ENCODE measurements at places on chromosomes 13 and 19.

GRCh38 chr19:3149089-3149488, 13.3 kb downstream of the GNA15 start:
- no peak for DNase-seq

- no peak for DNase-seq
Observed at GRCh38 chr13:28140433-28141125, 2.2 kb downstream of the PAN3 start.

DNA sequence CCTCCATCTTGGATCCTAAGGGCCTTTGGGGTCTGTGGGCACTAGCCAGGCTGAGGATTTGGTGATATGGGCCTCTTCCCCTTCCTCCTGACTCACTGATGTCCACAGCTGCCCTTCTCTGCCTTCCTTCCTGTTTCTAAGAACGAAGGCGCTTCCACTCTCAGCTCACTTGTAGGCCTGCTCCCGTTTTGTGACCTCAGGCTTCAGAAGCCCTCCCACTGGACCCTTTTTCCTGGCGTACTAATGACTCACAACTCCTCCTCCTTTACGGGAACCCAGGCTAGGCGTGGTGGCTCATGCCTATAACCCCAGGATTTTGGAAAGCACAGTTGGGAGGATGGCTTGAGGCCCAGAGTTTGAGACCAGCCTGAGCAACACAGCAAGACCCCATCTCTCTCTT, 55.6 kb downstream of the TMED1 start:
- no peak for DNase-seq

DNA sequence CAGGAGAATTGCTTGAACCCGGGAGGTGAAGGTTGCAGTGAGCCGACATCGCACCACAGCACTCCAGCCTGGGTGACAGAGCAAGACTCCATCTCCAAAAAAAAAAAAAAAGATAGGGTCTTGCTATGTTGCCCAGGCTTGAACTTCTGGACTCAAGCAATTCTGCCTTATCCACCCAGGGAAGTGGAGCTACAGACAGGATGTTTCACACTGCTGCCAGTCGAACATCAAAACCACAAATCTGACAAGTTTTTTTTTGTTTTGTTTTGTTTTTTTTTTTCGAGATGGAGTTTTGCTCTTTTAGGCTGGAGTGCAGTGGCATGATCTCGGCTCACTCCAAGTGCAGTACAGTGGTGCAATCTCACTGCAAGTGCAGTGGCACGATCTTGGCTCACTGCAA, 10.8 kb downstream of the XPO4 start:
- DNase-seq = no peak

- no peak for DNase-seq
Observed at GRCh38 chr13:99737481-99738245, 233.9 kb downstream of the ZIC5 start.

- no peak for DNase-seq
Observed at GRCh38 chr19:50896591-50897190, 14.5 kb downstream of the KLK4 start.

- no peak for DNase-seq
Observed at GRCh38 chr13:72834601-72835000, 52.7 kb downstream of the PIBF1 start.

DNA sequence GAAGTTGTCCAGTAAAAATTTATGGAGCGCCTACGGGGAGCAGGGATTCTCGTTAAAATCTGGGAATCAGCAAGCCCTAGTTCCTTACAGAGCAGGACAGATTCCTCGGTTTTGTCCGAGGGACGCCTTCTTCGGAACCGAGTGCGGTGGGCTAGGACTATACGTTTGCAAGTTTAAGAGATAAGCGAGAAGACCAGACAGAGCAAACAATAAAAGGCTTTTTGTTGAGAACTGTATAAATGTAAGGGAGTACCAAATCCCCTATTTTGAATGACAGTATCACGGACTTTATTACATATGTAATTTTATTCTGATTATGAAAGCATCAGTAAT, 971 bp upstream of the ANKRD10 start:
- no peak for DNase-seq

GRCh38 chr13:110138010-110138699, 168.8 kb downstream of the COL4A1 start:
- DNase-seq = peak; percentile 33

GRCh38 chr19:47049307-47049700, 880 bp upstream of the TMEM160 start:
- no peak for DNase-seq

DNA sequence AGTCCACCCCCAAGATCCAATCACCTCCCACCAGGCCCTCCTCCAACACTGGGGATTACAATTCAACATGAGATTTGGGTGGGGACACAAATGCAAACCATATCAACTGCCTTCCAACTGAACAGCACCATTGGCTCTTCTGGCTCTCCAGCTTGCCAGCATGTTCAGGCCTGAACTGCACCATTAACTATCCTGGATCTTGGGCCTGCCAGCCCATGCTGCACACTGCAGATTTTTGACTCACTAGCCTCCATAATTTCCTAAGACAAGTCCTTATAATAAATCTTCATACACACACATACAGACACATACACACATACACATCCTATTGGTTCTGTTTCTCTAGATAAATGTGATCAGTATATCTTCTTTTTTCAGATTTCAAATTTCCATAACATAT, 737.1 kb upstream of the SPRY2 start:
- DNase-seq = no peak

DNA sequence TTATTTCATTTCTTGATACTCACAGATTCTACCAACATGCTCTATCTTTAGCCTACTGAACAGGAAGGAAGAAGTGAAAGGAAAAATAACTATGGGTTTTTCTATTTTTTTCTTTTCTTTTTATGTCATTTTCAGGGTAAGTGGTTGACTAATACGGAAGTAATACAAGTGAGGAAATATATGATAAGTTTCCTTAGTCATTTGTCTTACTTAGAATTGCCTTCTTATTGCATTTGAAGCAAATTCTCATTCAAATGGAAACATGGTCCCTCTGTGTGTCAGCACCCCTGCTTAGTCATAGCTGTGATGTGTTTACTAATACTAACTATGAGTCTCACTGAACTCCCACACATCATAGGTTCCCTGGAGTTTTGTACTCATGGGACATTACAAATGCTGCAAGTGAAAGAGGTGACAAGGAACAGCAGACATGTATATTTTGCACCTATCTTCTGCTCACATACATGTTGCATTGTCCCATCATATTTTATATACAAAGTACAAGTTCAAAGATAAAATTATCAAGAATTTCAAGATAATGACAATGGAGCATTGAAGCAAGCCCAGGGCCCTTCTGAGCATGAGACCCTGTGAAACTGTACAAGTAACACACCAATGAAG, 60.1 kb downstream of the DCT start:
- no peak for DNase-seq

DNA sequence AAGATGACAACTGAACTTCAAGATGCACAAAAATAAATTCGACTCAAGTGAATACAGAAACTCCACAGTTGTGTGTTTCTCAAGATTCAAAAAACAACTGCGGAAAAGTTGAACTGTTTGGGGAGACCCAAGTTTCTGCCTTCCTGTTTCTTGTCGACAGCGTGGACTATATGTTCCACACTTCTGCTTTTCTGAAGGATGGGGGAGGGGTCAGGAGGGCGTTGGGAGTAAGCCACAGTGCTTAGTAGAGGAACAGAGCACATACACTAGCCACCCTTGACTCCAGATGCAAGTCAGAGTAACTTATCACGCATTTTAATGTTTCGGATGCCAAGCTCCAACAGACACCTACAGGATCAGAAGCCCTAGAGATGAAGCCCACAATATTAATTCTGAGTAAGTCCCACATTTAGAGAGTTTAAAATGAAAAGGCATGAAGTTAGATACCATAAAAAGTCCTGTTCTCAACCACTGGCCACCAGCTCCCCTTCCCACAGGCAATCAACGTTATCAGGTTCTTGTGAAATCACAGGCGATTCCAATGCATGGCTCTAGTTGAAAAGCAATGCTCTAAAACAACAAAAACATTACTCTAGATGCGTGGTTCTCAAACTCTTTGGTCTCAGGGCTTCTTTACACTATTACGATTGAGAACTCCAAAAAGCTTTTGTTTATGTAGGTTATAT, 4.2 kb downstream of the TUBGCP3 start:
- DNase-seq = no peak
